Right atrium auricular region (tissue), 2 donors: ENCODE measurements at places on chromosomes 4 and X. TPM values are rescaled to one million over a fixed set of nuclear protein-coding genes. Genes with fewer than 3 reads are reported as not detected.

SSX1 gene
- not detected for total RNA-seq

TMSB15A gene
- not detected for total RNA-seq

- DNase-seq: no peak
These were observed 47.4 kb upstream of the IL21 start for GRCh38 chr4:122668241-122668640.

GRCh38 chr4:2592572-2592971, 56.1 kb downstream of the FAM193A start:
- no peak for DNase-seq

DNA sequence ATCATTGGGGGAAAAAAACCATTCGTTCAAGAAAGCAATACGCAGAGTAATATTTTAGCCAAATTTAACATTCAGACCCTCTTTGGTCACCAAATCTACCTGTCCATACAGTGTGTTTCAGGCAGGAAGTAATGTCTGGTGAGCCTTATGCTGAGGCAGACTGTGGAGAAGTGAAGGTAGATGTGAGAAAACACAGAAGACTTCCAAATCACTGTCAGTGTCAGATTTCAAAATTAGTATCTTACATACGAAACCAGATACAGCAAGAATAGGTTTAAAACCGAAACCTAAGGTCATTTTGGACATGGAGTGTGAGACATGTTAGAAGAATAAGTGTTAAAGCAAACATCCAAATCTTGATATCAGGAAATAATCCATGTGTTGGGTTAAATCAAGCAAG, 664.5 kb upstream of the HTR2C start:
- no peak for DNase-seq

DNA sequence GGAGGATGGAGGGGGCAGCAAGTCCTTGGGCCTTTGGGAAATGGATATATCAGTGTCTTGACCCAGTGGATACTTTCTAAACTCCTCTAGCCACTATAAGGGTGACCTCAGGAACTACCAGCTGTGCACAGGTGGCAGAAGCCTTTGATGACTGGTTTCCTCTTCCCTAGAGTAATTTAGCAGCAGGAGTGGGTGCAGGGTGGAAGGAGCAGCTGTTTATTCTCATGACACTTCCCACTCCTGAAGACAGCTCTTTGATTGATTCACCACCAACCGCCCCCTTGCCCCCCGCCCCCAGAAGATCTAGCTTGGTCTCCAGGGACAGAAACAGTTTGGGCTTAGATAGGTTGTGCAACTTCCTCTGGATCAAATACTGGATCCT, 63.0 kb downstream of the GPC3 start:
- DNase-seq: no peak

DNA sequence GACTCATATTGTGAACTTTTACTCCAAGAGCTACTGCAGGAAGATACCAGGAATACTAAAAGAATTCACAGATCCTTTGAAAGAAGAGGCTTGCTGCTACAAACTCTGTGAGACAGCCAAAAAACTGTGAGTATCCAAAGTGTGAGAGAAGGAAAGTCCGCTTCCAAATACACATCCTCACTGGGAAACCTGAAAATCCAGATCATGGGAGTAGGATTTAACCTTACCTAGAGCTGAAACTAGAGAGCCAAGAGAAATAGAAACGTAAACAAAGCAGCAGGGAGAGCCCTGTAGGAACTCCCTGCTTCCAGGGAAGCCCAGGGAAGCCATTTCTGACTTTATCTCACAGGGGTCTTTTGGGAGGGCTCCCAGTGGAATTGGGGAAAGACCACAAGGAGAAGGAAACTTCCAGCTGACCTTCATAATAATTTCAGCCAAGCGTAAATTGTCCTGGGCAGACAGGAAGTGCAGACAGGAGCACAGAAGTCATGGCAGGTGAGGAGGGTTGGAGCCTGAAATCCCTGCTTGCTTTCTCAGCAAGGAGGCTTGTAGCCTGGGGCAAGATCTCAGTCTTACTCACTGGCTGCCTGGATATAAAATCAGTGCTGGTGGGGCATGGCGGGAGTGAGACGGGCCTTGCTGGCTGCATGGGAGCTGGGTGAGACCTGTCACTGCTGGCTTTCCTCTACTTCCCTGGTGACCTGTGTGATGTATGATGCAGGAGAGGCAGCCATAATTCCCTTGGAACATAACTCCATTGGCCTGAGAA, 26.2 kb upstream of the NFKB1 start:
- DNase-seq: no peak

TCEAL9 gene
- 43.3 TPM for total RNA-seq

- no peak for DNase-seq
These were observed 615.0 kb downstream of the TMA16 start for GRCh38 chr4:164109503-164109902.

TEX13B gene
- total RNA-seq: not detected

GRCh38 chr4:40515037-40515397, 114.6 kb downstream of the RBM47 start:
- no peak for DNase-seq

DNA sequence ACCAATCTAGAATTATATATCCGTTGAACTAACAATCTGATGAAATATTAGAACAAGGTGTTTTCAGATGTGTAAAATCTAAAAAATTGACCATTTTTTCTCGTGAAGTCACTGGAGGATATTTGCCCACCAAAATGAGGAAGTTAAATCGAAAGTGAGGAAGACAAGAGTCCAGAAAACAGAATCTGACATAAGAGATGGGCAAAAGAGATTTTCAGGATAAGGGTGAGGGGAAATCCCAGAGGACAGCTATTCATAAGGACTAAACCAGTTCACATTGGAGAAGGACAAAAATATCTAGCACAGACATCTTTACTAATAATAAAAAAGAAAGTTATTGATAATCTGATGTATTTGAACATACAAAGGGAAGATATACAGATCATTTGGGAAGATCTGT, 18.7 kb upstream of the ALG13 start:
- DNase-seq: no peak

- DNase-seq: no peak
These were observed 647.0 kb upstream of the AADAT start for GRCh38 chr4:170736710-170737109.

RBM3 gene
- 62.1 TPM for total RNA-seq

SRPK3 gene
- 24.6 TPM for total RNA-seq

CXCL11 gene
- not detected for total RNA-seq

DNA sequence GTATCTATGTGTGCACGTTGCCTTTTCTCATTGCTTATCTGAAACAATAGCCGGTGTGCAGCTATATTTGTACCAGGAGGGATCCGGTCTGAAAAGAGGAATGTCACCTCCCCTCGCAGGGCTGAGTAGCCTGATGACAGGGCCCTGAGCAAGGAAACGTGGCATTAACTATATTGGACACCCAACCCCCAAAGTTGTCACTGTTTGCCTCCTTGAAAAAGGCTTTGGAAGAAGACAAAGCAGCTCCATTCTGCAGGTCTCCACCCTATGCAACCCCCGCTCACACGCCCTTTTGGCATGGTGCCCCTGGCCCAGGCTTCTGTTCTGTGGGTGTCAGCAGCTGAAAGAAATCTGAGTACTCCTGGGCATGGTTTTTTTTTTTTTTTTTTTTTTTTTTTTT, 8.2 kb downstream of the PRRG3 start:
- DNase-seq: no peak

GRCh38 chrX:9327747-9328145, 137.1 kb upstream of the TBL1X start:
- no peak for DNase-seq

GRCh38 chr4:128809477-128810330, at the start of gene JADE1:
TSS of gene JADE1 (plus strand) at chr4:128809700. CDS start at chr4:128831759, 22,059 bp downstream.
- DNase-seq: peak; percentile 95

GRCh38 chr4:96009427-96010119, 169.7 kb downstream of the PDHA2 start:
- DNase-seq: no peak

GRCh38 chrX:117982694-117983392, 133.8 kb downstream of the KLHL13 start:
- DNase-seq: no peak

PIM2 gene
- total RNA-seq: 5.4 TPM

DNA sequence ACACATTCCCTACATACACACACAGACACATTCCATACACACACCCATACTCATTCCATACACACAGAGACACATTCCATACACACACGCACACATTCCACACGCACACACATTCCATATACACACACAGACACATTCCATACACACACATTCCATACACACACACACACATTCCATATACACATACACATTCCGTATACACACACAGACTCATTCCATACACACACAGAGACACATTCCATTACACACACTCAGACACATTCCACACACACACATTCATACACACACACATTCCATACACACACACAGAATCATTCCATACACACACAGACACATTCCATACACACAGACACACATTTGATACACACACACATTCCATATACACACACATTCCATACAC, 15.2 kb downstream of the LINC00632 start:
- DNase-seq: no peak

- no peak for DNase-seq
These were observed 2.0 kb downstream of the TMEM255A start for GRCh38 chrX:120308959-120309872.

GRCh38 chr4:127829014-127829413, 46.9 kb downstream of the HSPA4L start:
- no peak for DNase-seq

CABS1 gene
- total RNA-seq: not detected

- no peak for DNase-seq
These were observed 10.5 kb upstream of the YTHDC1 start for GRCh38 chr4:68360231-68360968.

GRCh38 chr4:7775396-7775795, 164.3 kb downstream of the AFAP1 start:
- no peak for DNase-seq

- DNase-seq: no peak
These were observed 91.1 kb upstream of the ANKRD50 start for GRCh38 chr4:124803641-124804040.

DNA sequence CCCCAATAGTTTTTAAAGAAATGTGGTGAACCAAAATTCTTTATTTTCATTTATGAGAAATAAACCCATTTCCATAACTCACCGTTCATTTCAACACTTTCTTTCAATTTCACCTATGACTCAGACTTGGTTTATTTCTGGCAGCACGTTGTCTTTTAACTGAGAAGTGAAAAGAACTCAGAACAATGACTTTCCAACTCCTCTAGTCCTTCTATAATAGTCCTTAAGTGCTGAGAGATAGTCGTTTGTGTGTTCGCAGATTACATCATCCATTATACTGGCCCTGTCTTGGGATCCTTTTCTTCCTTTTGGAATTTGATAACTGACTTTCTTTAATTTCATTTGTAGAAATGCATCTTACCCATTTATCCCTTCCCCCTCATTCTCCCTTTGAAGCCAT, 113.6 kb downstream of the GLUD2 start:
- DNase-seq: no peak

GRCh38 chr4:13483768-13484121, 395 bp downstream of the RAB28 start:
- DNase-seq: peak; percentile 75

DNA sequence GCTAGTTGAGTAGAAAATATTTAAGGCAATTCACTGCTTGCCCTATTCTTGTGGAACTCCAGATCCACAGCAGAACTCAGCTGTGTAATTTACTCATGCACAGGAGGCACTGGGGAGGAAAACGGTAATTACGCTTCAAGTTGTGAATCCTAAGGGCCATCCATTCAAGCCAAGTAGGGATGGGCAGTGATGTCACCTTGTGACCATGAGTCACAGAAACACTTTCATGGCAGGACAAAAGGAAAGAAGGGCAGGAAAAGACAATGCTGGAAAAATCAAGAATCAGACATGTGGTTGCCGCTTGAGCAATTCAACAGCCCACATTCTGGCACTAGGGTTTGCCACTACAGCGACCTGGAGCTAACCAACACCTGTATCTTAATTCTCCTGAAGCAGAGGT, 1.4 kb downstream of the PAQR3 start:
- no peak for DNase-seq

GRCh38 chr4:56410247-56411062, 23.2 kb upstream of the AASDH start:
- DNase-seq: no peak

DNA sequence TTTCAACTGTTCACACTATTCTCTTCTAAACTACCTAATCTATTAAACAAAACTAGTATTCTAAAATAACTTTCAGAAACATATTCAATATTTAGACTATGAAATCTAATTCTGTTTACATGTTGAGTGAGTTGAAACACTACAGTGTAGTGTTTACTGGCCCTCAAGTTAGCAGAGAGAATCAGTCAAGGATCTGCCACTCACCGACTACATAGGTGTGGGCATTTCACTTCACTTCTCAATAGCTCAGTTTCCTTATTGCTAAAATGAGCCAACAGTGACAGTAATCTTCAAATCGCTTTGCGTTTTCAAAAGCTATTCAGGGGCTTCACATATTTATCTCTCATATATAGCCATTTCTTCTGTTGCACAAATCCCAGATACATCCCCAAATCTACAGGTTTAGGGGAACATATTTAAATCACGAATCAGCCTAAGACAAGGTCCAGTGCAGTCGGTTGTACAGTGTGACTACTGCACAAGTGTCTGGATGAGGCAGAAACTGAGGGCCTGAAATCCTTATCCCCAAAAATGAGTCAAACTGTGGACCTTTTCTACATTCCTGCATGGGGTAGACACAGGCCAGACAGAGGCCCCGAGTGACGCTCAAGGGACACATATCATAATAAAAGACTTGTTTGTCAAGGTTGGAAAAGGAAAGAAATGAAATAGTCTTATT, 129.8 kb downstream of the PPP3CA start:
- DNase-seq: no peak

IL9R gene
- total RNA-seq: not detected

DNA sequence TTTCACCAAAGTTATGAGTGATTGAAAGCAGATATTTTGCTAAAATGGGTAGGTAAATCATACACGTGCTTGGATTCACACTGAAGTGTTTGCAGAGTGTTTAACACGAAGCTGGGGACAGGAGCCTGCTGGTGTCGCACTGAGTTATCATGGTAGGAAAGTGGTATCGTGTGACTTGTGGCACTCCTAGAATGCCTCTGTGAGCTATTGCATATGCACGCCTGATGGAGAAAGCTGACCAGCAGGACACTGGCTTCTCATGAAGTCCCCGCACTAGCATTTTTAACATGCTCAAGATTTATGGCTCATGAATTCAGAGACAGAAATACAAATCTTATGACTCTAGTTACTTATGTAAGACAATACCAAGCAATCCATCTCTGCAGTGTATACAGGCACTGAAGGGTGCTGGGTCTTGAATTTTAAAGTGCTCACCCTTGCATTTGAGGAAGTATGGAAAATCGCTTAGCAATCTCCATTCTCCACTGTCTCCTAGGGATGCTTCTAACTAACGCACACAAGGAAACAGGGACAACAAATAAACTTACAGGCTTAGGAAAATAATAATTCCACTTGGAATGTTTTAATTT, 19.8 kb downstream of the VCX3B start:
- no peak for DNase-seq

COL4A6 gene
- total RNA-seq: 4.6 TPM

- DNase-seq: no peak
These were observed 4.3 kb downstream of the CPLX1 start for GRCh38 chr4:821631-822030.

TRMT2B gene
- 19.1 TPM for total RNA-seq

DNA sequence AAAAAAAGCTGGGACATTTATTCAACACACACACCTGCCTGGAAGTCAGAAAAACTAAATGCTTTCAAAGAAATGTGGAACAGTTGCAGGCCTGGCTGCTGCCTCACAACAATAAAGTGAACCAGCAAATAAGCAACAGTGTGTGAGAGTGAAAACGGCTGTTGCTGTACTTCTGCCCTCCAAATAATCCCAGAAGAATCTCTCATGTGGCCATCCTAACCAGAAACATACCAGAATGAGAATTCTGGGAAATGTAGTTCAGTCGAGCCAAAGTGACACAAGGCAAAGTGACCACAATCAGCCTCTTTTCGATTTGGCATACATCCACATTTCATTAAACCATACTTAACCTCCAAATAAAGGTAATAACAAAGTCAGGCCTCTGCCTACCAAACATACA, 204.5 kb downstream of the SLC7A11 start:
- no peak for DNase-seq
